ENCODE measurements at places on chromosomes 16 and 17.

- no peak for DNase-seq
Measured at GRCh38 chr16:13084331-13084730, 182.9 kb downstream of the SHISA9 start.

- no peak for DNase-seq
Measured at GRCh38 chr16:49127103-49127502, 154.5 kb downstream of the CBLN1 start.

GRCh38 chr17:77405867-77406732, 265.3 kb downstream of the SEC14L1 start:
- no peak for DNase-seq

DNA sequence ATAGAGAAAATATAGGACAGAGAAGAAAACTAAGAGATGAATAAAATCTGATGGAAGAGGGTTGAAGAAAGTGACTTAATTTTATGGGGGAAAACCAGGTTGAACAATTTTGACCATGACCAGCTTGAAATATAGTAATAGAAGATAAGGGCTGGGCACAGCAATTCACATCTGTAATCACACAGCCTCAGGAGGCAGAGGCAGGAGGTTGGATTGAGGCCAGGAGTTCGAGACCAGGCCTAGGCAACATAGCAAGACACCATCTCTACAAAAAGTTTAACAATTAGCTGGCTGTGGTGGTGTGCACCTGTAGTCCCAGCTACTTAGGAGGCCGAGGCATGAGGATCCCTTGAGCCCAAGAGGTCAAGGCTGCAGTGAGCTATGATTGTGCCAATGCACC, 8.7 kb downstream of the MXRA7 start:
- DNase-seq: no peak

DNA sequence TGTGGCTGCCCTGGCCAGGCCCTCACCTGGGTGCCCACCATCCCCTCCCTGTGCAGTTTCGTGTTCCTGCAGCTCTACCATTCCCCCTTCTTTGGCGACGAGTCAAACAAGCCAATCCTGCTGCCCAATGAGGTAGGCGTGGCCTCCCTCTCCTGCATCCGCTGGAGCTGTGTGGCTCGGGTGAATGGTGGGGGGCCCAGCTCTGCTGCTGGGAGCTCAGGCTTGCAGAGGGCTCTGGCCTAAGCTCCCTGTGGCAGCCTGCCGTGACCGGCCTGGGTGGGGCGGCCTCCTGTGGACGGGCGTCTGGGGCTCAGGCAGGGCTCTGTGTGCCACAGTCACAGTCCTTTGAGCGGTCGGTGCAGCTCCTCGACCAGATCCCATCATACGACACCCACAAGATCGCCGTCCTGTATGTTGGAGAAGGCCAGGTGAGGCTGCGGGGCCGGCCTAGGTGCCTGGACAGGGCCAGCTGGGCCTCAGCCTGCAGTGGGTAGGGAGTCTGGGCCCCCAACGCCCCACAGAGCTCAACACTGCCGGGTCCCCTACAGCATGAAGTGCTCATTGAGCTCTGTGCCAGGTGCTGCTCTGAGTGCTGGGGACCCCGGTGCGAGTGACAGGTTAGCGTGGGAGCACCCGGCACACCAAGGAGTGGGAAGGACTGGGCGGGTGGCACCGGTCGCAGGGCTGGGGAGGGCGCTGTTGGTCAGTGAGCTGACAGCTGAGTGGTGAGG, 37.3 kb downstream of the TSC2 start:
- no peak for DNase-seq

- DNase-seq: no peak
Measured at GRCh38 chr17:80251966-80252365, 8.7 kb upstream of the RNF213 start.

DNA sequence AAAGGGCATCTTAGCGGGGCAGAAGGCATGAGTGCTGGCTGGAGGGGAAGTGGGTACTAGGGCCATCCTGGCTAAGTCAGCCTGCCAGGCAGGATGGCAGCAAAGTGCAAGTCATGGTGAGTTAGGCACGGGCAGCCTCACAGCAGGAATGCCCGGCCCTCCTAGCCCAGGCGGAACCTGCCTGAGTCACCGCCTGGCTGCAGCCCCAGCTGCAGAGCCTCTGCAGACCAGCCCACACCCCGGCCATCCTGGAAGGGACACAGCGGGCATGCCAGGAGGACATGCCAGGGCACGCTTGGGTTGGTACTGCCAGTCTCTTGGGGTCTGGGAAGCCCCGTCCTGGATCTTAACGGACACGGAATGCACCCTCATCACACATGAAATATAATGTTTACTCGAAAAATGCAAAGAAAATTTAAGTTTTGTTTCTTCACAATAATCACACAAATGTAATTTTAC, 5.0 kb upstream of the ALDH3A1 start:
- no peak for DNase-seq

GRCh38 chr16:89093602-89094251, at the start of gene ACSF3:
ACSF3 (plus strand) TSS chr16:89093852; CDS start chr16:89100682, 6,830 bp downstream.
- DNase-seq: no peak

- no peak for DNase-seq
Measured at GRCh38 chr17:4596636-4597380, 12.5 kb downstream of the SMTNL2 start.

GRCh38 chr17:17041018-17041521, 1.2 kb upstream of the MPRIP start:
- no peak for DNase-seq

DNA sequence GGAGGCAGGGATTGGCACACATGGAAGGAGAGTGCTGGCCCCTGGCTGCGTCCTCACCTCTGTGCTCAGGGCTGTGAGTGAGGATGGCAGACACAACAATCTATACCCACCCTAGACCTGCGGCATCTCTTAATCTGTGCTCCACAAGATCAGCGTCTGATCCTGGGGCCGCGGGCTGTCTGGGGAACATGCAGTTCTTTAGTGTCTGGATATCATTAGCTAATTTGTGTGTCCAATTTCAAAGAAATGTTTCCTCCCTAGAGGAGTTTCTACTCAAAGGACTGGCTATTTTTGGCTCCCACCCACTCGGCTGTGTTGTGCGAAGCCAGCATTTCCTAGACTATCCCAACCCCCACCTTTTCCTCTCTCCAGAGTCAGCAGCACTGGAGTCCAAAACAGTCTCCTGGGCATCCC, 93.8 kb downstream of the GRIN2A start:
- DNase-seq: no peak

DNA sequence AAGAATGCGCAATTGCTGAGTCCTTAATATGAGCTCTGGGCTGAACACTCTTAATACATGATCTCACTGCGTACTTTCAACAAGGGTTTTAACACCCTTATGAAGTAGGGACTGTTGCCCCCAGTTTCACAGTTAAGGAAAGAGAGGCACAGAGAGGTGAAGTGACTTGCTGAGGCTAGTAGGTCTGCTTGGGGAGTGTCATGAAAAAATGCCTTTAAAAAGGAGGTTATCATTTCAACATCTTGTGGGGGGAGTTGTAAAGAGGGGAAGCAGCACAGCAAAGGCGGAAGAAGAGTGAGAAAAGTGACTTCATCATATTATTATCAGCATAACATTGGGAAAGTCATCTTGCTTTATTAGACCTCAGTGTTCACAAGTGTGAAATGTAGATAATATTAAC, 2.1 kb downstream of the CCL4L2 start:
- no peak for DNase-seq

- no peak for DNase-seq
Measured at GRCh38 chr17:73420897-73421296, 109.1 kb upstream of the CDC42EP4 start.

DNA sequence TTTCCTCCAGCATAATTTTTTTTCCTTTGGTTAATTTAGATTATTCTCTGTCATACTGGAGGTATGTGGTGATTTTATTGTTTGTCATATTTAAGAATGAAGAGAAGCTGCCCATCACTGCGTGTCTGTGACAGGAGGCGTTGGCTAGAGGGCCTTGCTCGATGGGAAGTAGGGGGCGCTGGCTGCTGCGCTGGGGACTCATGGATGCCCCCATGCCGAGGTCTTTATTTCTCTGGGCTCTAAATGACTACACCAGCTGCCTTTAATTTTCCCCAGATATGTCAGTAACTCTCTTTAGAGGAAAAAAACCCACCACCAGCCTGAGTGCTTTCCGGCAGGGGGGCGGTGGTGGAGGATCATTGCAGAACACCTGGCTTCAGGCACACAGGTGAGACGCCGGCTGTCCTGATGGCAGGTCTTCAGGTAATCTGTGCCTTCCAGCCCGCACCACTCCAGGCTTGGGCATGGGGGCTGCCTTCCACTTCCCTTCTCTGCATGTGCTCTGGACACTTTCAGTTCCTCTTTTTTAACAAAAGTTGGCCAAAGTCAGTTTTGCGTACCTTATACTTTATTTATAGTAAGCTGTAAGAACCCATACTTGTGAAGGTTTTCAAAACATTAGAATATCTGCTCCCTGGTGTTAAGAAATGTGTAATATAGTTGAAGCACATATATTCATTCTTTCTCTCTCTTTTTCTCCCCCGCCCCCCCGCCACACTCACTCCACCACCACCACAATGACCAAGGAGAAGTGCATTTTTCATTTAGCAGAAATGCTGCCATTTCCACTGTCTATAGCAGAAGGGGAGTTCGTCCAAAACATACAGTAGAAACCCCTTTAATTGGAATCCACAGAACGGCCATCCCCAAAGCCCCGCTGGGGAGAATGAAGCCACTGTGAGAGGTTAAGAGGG, 192.7 kb downstream of the RPTOR start:
- no peak for DNase-seq

- DNase-seq: no peak
Measured at GRCh38 chr17:66964930-66965800, 658 bp downstream of the CACNG4 start.

DNA sequence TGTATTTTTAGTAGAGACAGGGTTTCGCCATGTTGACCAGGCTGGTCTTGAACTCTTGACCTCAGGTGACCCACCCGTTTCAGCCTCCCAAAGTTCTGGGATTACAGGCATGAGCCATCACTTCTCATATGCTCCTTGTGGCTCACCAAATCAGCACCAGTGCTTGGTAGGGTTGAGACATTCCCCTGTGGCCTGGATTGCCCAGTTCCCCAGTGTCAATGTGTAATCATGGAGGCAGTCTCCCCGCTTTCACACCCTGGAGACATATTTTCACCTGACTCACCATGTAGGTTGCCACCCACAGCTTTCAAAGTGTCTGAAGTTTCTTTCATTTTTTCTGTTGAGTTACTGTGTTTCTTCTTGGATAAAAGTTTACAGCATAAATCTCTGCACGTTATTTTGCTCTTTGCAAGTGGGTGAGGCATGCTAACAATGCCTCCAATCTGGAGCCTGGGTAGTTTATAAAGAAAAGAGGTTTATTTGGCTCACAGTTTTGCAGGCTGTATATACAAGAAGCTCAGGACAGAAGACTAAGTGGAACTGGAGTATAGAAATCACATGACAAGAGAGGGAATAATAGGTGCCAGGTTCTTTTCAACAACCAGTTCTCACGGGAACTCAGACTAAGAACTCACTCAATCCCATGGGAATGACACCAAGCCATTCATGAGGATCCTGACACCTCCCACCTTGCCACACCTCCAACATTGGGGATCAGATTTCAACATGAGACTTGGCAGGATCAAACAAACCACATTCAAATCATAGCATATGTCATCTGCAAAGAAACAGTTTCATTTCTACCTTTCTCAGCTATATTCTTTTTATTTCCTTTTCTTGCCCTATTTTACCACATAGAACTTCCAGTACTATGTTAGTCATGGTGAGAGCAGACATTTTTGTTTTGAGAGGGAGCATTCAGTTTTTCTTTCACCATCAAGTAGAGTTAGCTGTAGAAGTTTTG, 113.2 kb downstream of the PHKB start:
- DNase-seq: no peak

GRCh38 chr17:29238133-29238850, 8.4 kb upstream of the CRYBA1 start:
- DNase-seq: no peak

GRCh38 chr17:33896263-33896662, 358.8 kb upstream of the CCL2 start:
- DNase-seq: no peak

GRCh38 chr17:3730881-3731429, 7.3 kb downstream of the HASPIN start:
- no peak for DNase-seq

GRCh38 chr16:53541326-53541725, 38.3 kb upstream of the AKTIP start:
- no peak for DNase-seq

- DNase-seq: no peak
Measured at GRCh38 chr16:50246299-50247122, 19.8 kb upstream of the ADCY7 start.

DNA sequence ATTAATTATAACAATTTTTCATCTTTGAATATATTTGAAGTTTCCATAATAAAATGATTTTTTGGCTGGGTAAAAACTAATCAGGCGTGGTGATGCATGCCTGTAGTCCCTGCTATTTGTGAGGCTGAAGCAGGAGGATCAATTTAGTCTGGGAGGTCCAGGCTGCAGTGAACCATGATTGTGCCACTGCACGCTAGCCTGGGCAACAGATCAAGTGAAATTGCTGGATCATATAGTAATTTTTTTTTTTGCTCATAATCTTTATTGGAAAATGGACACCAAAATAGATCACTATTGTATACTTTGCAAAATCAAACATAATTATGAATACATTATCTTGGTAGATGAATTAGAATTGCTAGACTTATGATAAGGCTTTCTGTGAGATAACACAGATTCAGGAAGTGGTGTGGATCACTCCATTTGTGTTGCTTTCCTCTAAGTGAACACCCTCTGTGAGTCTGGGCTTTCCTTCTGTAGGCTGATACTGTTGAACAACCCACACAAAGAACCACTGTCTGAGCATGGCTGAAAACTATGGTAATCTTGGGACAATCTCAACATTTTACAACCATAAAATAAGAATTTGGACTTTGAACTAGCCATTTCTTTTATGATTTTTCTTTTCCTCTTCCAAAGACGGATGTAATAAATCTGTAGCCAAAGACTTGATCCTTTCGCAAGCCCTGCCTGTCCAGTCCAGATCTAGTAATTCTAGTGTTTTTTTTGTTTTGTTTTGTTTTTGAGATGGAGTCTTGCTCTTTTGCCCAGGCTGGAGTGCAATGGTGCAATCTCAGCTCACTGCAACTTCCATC, 5.6 kb upstream of the ST3GAL2 start:
- DNase-seq: no peak

DNA sequence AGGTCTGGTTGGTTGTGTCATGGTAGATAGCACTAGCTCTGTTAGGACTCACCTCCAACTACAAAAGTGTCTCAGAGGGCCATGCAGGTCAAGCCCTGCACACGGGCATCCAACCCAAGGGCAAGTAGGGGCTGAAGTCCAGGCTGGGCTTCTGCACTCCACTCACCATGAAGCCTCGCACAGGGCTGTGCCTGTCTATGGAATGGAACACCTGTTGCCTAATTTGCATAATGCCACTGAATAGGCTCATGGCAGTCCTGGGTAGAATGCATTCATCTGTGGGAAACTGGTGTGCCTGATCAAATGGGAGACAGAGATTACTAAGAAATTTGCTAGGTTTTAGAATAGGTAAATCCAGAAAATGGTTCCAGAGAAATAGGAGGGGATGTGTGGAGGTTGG, 8.0 kb upstream of the AKAP1 start:
- no peak for DNase-seq

DNA sequence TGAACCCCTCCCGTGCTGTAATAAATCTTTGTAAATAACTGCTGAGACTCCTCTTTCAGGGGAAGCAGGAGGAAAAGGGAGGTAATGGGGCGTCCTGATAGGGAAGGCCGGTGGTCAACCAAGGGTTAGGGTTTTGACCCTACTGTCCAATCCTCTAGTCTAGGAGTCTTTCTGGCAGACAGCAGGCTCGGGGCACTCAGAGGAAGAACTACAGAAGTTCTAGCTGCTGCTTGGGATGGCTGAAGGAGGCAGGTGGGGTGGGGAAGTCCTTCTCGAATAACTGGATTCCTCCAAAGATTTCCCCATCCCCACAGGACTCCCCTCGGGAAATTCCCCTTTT, 387 bp upstream of the STARD3 start:
- DNase-seq: no peak

- no peak for DNase-seq
Measured at GRCh38 chr16:71258372-71258771, 27.9 kb upstream of the HYDIN start.

Measured in cortex of kidney (tissue), 1 donor.